Activated CD8-positive, alpha-beta T cell treated with anti-CD3 and anti-CD28 coated beads, Interleukin-2, amount 10 ng/mL, durations not matched to agents 7 days and 5 days (primary cell): ENCODE measurements at places on chromosomes 11 and 22. TPM values are rescaled to one million over a fixed set of nuclear protein-coding genes. Genes with fewer than 3 reads are reported as not detected.

DNA sequence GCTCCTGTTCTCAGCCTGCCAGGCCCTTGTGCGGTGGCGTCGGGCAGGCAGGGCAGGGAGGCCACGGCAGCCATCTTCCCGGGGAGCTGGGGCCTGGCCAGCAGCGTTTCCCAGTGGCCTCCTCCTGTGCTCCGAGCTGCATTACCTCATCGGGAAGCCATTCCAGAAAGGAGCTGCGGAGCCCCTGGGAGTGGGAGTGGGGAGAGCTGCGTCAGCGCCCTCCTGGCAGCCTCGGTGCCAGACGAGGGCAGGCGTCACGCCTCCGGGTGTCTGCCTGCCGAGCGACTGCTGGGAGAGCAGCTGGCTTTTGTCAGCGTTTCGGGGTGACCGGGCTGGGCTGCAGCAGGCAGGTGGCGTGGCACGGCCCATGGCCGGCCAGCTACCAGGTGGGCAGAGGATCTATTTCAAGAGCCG is 30.9 kb upstream of the WNT7B start:
- no peak for DNase-seq

DNA sequence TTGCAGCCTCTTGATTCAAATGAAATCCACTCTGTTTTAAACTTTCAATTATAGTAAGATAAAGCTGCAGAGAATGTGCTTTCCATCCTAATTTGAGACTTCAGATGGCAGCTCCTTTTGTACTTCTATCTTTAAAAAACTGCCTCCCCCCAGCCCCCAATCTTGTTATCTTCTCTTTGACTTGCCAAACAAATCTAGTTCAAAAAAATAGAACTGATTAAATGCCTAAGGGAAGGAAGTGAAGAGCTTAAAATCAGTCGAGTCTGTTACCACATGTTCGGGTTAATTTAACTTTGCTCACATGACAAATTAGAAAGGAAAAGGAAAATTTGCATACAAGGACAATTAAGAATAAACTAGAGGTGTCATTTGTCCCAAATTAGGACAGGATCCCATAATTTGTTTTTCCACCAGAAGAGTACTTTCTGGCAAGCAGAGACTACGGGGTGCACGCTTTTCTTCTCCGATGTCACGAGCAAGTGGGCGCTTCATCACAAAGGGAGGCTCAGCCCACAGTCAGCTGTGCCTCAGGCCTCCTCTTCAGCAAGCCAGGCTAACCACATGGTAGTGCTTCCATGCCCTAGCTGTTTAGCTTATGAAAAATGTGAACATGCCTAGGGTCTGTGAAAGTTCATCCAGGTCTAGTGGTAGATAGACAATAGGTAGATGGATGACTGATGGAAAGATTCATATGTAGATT is 69.0 kb upstream of the LDLRAD3 start:
- DNase-seq = no peak

- no peak for DNase-seq
Observed at GRCh38 chr22:40001800-40002577, 7.2 kb downstream of the FAM83F start.

DNA sequence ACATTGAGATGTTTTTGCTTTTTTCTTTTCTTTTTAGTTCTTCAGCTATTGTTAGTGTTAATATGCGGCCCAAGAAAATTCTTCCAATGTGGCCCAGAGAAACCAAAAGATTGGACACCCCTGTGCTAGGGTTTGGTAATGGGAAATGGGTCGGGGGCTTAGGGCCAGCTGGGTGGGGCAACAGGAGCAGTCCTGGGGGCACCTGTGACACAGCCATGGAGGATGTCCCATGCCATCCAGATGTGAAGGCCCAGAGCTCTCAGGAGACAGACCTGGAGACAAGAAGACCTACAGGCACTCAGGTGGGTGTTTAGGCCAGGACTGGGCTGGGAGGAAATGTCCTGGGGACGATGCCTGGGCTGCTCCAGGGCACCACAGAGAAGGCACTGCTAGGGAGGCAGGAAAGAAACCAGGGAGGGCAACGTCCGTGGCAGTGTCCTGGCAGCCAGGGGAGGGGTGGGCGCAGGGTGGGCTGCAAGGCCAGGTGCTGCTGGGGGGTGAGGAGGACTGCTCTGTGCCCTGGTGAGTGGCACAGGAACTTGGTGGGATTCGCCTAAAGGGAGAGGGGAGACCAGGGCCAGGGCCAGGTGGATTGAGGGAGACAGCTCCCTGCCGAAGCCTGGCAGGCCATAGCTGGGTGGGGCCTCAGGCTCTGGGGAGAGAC is 21.4 kb downstream of the RELT start:
- DNase-seq = no peak

- peak; percentile 52 for DNase-seq
Observed at GRCh38 chr11:8092587-8093424, 11.8 kb downstream of the TUB start.

DNA sequence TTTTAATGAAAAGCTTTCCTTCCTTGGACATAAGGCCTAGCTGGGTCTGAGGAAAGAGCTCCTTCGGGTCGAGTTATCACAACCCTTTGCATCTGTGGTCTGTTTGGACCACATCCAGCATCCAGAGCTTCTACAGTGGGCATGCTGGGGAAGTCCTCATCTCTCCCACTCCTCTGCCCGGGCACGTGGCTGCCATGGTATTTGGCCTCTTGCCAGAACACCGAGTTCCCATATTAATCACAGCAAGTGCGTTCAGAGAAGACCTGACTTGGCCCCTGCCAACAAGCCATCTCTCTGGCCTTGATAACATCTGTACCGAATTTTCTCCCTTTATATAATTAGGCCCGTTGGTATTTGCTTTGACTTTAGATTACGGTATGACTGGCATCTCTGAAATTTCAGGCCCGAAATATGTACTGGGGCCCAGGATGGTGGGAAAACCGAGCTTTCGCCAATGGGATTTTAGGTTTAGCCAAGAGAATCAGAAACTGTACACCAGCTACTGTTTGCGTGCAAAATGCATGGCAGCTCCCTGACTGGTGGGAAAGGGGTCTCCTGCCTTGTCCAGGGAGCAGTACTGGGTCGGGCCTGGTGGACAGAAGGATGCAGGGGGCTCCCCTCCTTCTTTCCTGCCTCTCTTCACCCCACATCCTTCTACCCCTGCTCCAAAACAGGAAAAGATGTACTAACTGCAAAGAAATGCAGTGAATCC is 90.0 kb downstream of the MICAL2 start:
- no peak for DNase-seq

- DNase-seq = no peak
Observed at GRCh38 chr11:67365736-67366444, 7.5 kb downstream of the CLCF1 start.

- DNase-seq = no peak
Observed at GRCh38 chr11:12792590-12792989, 118.4 kb downstream of the TEAD1 start.

DNA sequence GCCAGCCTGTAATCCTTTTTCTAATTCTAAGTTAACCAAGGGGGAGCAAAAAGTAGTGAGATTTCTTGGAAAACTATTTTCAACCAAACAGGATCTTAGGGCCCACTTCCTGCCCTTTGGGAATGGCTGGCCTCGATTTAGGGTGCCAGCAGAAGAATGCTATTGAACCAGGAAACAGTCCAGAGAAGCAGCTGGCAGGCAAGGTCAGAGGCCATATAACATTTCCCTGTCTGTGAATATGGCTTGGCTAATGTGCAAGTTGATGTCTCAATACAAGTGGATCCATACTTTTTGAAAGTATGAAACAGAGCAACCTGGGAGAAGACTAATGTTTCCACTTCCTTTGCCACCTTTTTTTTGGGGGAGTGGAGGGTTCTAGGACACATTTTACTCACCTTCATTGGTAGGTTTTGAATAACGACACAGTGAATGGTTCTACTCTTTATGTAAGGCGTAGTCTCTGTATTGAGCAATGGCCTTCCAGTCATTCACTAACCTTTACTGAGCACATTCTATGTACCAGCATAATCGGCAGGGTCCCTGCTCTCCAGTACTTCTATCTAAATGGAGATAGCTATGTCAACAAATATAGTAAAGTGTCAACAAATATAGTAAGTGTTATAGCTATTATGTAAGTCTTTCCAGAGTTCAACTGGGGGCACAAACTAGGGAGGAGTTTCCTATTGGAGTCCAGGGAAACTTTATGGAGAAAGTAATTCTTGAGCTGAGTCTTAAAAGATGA is 34.2 kb upstream of the RRM1 start:
- DNase-seq = no peak

- peak; percentile 46 for DNase-seq
Observed at GRCh38 chr11:65785319-65786007, 1.4 kb upstream of the OVOL1 start.

DNA sequence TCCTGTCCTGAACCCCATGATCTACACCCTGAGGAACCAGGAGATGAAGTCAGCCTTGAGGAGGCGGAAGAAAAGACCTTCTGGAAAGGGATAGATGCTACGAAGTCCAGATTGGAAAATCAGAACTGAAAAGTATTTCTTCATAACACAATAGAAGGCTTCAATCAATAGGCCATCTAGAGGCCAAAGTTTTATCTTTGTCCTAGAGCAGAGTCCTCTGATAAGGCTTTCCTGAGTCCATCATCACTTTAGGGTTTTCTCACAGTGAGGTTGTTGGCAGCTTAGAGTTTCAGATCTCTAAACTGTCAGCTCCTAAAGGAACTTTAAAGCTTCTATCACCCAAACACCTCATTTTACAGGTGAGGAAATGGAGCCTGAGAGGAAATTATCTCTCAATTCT is 21.3 kb downstream of the OR4D9 start:
- DNase-seq = no peak

- DNase-seq = no peak
Observed at GRCh38 chr11:45501392-45502225, 163.8 kb downstream of the CHST1 start.

- DNase-seq = no peak
Observed at GRCh38 chr11:45650166-45651095, 15.0 kb downstream of the CHST1 start.

DNA sequence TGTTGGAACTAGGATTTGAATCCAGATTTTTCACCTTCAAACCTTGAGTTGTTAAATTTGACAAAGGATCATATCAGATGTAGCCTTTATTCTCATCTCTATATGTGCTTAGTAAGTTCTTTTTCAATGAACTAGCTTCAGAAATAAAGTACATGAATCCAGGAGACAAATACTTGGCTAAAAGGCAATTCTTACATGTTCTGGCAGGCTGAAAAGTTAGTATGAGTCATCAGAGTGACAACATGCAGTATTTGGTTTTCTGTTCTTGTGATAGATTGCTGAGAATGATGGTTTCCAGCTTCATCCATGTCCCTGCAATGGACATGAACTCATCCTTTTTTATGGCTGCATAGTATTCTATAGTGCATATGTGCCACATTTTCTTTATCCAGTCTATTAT is 40.4 kb downstream of the BBOX1 start:
- DNase-seq = no peak

- DNase-seq = no peak
Observed at GRCh38 chr11:103947546-103947919, 88.9 kb upstream of the DDI1 start.

- peak; percentile 11 for DNase-seq
Observed at GRCh38 chr11:95058621-95059020, 8.1 kb upstream of the SRSF8 start.

DNA sequence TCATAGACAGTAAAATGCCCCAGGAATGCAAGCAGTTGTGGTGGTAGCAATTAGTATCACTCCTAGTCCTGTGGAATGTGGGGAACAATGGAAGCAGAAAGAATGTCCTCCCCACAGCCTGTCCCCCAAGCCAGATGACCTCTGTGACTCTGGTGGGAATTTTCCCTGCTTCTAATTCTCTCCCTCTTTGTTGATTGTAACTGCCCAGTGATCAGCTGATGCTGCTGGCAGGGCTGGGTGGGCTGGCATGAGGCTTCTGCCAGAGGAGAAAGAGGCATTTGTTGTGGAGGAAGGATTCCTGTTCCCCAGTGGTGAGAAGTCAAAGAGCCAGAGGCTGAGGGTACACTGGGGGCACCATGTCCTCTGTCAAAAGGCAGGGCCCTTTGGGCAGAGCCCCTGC is 116.7 kb upstream of the NCAM1 start:
- DNase-seq = no peak

- DNase-seq = peak; percentile 10
Observed at GRCh38 chr22:49365191-49365837, 462.4 kb downstream of the BRD1 start.

GRCh38 chr22:45775569-45776312 is 104.1 kb downstream of the ATXN10 start:
- DNase-seq = no peak

GRCh38 chr11:71358122-71358728 is 90.0 kb downstream of the DHCR7 start:
- DNase-seq = no peak

GRCh38 chr11:6418557-6419008 is 311 bp downstream of the APBB1 start:
- no peak for DNase-seq

DNA sequence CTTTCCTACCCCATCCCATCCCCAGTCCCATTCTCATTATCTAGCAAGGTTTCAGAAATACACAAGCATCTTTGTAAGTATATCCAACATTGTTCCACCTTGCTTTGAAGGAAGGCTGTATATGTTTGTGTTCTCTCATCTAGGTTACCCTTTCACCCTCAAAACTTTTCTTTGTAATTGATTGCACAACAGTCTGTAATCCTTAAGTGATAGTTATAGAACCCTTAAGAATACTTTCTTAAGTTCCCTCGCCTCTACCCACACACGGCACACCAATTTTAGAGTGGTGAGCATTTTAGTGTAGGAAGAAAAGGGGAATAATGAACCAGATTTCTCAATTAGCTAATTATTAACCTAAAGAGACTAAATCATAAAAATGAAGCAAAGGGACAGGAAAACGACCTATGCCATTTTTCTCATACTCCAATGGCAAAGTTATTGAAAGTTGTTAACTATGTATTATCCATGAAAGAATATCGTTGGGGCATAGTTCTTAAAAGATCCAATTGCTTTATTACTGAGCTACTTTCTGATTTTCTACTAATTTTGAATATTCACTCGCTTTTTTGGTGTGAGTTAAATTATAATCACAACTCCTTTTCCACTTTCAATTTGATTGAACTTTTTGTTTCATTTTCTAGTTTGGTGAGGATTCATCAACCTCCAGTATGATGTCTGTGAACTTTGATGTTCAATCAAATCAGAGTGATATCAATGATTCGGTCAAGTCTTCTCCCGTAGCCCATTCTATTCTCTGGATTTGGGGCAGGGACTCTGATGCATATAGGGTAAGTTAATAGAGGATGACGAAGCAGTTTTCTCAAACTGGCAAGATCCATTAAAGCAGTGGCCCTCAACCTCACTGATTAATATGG is 44.9 kb downstream of the TTC17 start:
- DNase-seq = no peak

- no peak for DNase-seq
Observed at GRCh38 chr11:130634186-130634585, 185.7 kb downstream of the ADAMTS15 start.

- DNase-seq = no peak
Observed at GRCh38 chr11:118896921-118897591, 13.4 kb downstream of the CXCR5 start.

Gene PACSIN3
- 2.1 TPM for total RNA-seq

Gene RFPL3
- not detected for total RNA-seq

Gene OR10AG1
- not detected for total RNA-seq

Gene LMNTD2
- 0.34 TPM for total RNA-seq

Gene HNRNPUL2
- 65.4 TPM for total RNA-seq

Gene HTR3A
- not detected for total RNA-seq

Gene HORMAD2
- not detected for total RNA-seq

Gene FDXACB1
- 4.4 TPM for total RNA-seq

Gene GTPBP1
- total RNA-seq = 71.8 TPM

Gene MRPL21
- 64.9 TPM for total RNA-seq

Gene SPI1
- not detected for total RNA-seq

Gene IFTAP
- 1.5 TPM for total RNA-seq
